Stimulated activated CD4-positive, alpha-beta T cell treated with anti-CD3 and anti-CD28 coated beads, TNF-alpha, amount 100 ng/mL, for 24 hours (primary cell): ENCODE measurements at places on chromosomes 1 and 21.

- DNase-seq: no peak
These were observed 65.7 kb upstream of the FCGR2A start for GRCh38 chr1:161439280-161440232.

DNA sequence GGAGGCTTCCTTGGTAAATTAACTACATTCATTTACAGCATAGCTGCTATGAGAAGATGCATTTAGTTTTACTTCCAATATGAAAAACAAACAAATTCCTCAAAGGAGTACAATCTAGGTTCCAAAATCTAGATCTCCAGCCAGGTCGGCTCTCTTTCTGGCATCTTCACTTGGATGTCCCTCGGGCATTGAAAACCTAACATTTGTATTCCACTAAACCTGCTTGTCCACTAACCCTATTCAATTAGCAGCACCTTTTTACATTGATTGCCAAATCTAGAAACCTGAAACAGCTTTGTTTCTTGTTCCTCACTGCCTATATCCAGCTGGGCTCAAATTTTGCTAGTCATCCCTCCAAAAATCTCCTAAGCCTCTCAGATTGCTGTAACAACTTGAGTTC is 14.3 kb upstream of the CXADR start:
- no peak for DNase-seq

- DNase-seq: no peak
These were observed 2.5 kb upstream of the TSPEAR start for GRCh38 chr21:44713846-44714245.

DNA sequence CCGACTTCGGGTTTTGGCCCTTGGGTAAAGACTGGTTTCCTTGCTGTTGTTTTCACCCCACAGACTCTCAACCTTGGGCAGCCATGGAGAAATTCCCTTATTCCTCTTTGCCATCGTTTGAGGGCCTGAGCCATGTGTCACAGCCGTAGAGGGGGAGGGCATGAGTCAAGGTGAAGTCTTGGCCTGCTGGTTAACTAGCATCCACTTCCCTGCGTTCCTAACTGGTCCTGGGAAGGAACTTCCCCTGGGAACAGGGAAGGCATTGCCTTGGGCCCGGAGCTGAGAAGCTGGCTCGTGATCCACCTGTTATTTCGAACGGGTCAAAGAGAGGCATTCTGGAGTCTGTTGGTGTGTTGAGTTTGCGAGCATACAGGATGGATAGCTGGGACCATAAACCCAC is 464.9 kb downstream of the CAMTA1 start:
- no peak for DNase-seq

DNA sequence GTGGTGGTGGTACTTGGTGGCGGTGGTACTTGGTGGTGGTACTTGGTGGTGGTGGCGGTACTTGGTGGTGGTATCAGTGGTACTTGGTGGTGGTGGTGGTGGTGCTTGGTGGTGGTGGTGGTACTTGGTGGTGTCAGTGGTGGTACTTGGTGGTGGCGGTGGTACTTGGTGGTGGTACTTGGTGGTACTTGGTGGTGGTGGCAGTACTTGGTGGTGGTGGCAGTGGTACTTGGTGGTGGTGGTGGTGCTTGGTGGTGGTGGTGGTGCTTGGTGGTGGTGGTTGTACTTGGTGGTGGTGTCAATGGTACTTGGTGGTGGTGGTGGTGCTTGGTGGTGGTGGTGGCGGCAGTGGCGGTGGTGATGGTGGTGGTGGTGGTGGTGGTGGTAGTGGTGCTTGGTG is 20.2 kb downstream of the COQ8A start:
- no peak for DNase-seq

GRCh38 chr1:156390469-156391365 is 21.7 kb downstream of the RHBG start:
- DNase-seq: no peak

GRCh38 chr1:91693557-91693956 is 192.4 kb downstream of the TGFBR3 start:
- DNase-seq: no peak

GRCh38 chr1:65055747-65056146 is 89.4 kb upstream of the JAK1 start:
- DNase-seq: no peak

DNA sequence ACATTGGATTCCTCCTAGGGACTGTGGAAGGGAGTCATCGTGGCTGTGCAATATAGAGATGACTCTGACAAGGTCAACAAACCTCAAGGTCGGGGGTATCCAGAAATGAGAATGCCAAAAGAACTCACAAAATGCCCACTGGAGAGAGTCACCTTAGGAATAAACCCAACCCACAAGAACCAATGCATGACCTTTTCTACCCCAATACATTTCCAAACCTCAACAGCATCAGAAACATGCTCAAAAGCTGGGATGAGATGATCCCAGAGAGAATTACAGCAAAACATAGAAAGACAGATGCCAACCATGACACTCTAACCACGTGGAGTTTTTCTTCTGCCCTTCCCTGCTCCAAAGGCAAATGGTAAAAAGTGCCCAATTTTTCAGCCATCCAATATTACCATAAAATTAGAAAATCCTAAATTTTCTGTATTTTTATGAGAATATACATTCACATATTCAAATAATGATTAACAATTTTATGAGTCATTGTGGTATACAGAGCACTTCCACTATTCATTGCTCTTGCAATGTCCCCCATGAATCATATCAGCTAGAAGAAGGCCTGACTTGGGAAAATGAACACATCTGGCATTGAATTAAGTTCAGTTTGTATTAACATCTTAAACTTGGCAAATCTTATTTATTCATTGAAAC is 88.2 kb upstream of the PALMD start:
- no peak for DNase-seq

DNA sequence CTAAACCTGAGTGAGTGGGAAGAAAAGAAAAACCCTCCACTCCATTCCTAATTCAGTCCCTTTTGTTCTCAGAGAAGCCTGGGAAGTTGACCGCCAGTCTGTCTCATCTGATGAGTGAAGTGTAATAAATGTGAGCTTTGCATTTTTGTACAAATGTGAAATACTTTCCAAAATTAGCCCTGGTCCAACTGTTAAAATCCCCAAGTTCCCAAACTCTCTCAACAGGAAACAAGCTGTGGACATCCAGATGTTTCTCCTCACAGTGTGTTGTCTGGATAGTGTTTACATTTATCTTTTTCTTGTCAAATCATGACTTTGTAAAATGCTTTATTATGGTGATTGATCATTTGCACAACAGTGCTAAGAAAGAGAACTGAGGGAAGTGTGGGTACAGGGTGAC is 145.1 kb downstream of the TM2D1 start:
- no peak for DNase-seq
